WTC11 (cell line): ENCODE measurements at places on chromosomes 13 and 19. TPM values are rescaled to one million over a fixed set of nuclear protein-coding genes. Genes with fewer than 3 reads are reported as not detected.
A peak's percentile ranks its signal among the peaks of the same experiment; 100 is the strongest.

KLF1 gene
- 0.32 to 0.89 TPM (median 0.72 TPM) in 3 replicates for total RNA-seq

FUT2 gene
- total RNA-seq: 5.9 to 6.8 TPM (median 6.5 TPM) in 3 replicates

- no peaks in the 10 kb centered on the region for H3K27me3 ChIP-seq
- H3K4me1 ChIP-seq: no peaks in the 10 kb centered on the region
- H3K4me3 ChIP-seq: no peak overlapping the region
- H3K36me3 ChIP-seq: peaks cover 34% of the 10 kb centered on the region
- H3K27ac ChIP-seq: no peak overlapping the region
- DNase-seq: no peak
Measured at GRCh38 chr19:16118489-16119033, 6.9 kb downstream of the RAB8A start.

GRCh38 chr19:50972795-50973376, 3.5 kb upstream of the KLK6 start:
- DNase-seq: no peak
- peaks cover 41% of the 10 kb centered on the region for H3K4me1 ChIP-seq
- H3K27me3 ChIP-seq: peaks cover 3% of the 10 kb centered on the region; the same call in 1 of the 2 replicates
- H3K36me3 ChIP-seq: no peaks in the 10 kb centered on the region
- H3K4me3 ChIP-seq: no peak overlapping the region

- peaks cover 33% of the 10 kb centered on the region for H3K27me3 ChIP-seq
- peak; percentile 75 for DNase-seq
- H3K4me3 ChIP-seq: no peak overlapping the region
- H3K4me1 ChIP-seq: no peaks in the 10 kb centered on the region
- no peak overlapping the region for H3K27ac ChIP-seq
- no peaks in the 10 kb centered on the region for H3K36me3 ChIP-seq
Measured at GRCh38 chr19:45200568-45200967, 22.0 kb downstream of the BLOC1S3 start.

GRCh38 chr13:75416327-75417011, 65.5 kb downstream of the TBC1D4 start:
- H3K4me3 ChIP-seq: no peak overlapping the region
- H3K4me1 ChIP-seq: peaks cover 30% of the 10 kb centered on the region
- H3K27me3 ChIP-seq: no peaks in the 10 kb centered on the region
- DNase-seq: no peak

DNA sequence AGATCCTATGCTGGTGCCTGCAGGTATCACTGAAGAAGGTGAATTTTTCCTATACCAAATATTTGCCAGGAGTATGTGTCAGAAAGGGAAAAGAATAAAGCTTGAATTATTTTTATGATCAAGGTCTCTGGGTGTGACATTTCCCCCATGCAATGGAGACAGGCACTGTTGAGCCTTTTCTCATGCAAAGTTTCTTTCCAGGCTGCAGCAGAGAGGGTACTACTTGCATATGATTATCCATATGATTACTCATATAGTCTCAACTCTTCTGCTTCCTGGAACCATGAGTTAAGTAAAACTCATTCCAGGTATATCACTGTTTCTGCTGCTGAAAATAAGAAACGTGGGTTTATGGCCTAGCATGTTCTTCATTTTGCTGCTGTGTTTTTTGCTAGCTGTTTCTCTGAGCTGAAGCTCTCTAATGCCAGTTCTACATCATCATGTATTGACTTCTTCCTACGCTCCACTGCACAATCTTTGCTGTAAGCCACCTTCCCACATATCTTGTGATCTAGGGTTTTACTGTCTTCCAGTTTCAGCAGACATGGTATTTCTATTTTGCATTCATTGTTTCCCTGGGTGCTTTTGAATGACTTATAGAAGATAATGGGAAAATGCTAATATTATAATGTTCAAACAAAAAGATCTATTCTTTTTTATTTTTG, 278.7 kb upstream of the GPC6 start:
- peaks cover 9% of the 10 kb centered on the region for H3K4me1 ChIP-seq
- H3K36me3 ChIP-seq: no peaks in the 10 kb centered on the region
- no peak for DNase-seq
- H3K27ac ChIP-seq: no peak overlapping the region
